ENCODE measurements at places on chromosomes 16 and 17.

DNA sequence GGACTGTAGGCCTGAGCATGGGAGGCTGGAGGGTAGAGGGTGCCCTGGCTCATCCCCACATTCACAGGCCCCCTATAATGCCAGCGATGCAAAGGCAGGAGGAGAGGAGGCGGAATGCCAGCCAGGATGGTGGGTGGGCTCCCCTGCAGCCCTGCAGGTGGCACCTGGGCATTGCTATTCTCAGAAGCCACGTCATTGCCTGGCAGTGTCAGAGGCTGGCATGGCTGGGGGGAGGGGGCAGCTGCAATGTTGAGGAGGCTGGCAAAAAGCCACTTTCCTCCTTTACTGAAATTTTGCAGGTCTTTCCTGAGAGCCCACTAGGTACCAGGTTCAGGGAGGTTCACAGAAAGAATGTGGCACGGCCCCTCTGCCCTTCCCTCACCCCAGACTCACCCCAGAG, 36.2 kb downstream of the RAB11FIP4 start:
- H3K27me3 ChIP-seq, result peaks cover 8% of the 10 kb centered on the region
- DNase-seq, result no peak
- no peak overlapping the region for H3K4me3 ChIP-seq
- peaks cover under 1% of the 10 kb centered on the region for H3K4me1 ChIP-seq
- H3K27ac ChIP-seq, result no peak overlapping the region

GRCh38 chr17:17860766-17861107, 24.0 kb upstream of the SREBF1 start:
- no peaks in the 10 kb centered on the region for H3K27me3 ChIP-seq
- no peak overlapping the region for H3K4me3 ChIP-seq

- no peak overlapping the region for H3K4me3 ChIP-seq
- peaks cover 30% of the 10 kb centered on the region for H3K27me3 ChIP-seq
- peaks cover 18% of the 10 kb centered on the region for H3K4me1 ChIP-seq
Measured at GRCh38 chr16:86044241-86044671, 145.3 kb downstream of the IRF8 start.

DNA sequence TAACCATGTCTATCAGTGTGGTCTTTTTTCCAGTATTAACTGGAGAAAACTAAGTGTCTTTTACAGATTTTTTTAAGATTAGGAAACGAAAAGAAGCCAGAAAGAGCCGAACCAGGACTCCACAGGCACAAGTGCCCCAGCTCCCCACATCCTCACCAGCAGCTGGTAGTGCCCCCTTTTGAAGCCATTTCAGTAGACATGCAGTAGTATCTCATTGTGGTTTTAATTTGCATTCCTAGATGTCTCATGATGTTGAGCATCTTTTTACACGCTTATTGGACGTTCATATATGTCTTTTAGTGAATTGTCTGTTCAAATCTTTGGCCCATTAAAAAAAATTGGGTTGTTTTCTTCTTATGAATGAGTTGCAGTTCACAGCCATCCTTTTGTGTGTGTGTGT, 4.8 kb upstream of the CMTM3 start:
- peak overlapping the region; percentile 33 for H3K27ac ChIP-seq
- peaks cover 2% of the 10 kb centered on the region for H3K36me3 ChIP-seq
- H3K4me3 ChIP-seq, result no peak overlapping the region
- DNase-seq, result no peak

- peaks cover 13% of the 10 kb centered on the region for H3K36me3 ChIP-seq
- DNase-seq, result no peak
- H3K4me3 ChIP-seq, result no peak overlapping the region
Measured at GRCh38 chr16:2237493-2238149, 1.4 kb downstream of the DNASE1L2 start.
